Stimulated activated CD4-positive, alpha-beta T cell treated with anti-CD3 and anti-CD28 coated beads, Interleukin-2, amount 100 ng/mL, for 24 hours (primary cell): ENCODE measurements at places on chromosomes 1 and 21.

DNA sequence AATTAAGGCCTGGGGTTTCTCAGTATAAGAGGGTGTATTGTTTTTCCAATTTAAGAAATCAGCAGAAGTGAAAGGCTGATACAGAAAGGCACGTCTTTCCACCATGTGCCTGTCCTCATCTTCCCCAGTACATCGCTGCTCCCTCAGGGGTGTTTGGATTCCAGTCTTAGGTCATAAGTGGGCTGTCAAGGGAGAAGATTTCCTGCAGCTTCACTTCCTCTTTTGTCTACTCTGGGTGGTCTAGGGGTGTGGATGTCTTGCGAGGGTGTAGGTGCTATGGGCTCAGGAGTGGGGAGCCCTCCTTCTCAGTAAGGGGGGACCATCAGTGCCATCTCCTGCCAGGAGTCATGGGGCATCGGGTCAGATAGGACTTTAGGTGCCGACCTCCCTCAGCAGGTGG lies 999.8 kb upstream of the NCAM2 start:
- DNase-seq, result no peak

DNA sequence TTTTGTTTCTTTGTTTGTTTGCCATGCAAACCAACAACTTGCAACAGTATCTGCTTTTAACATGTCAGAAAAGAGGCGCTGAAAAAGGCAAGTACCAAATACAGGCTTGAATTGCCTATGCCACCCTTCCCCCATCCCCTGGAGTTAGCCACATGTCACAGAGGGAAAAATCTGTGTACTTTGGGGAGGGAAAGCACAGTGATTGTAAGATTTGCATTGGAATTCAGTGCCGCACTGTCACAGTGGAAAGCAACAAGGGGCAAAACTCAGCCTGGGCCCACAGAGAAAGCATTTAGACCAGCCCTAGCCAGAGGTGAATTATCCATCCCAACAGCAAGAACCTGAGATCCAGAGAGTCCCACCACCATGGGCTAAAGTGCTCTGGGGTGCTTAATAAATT lies 52.4 kb upstream of the ACADM start:
- DNase-seq, result no peak

- DNase-seq, result no peak
Observed at GRCh38 chr1:16131636-16132324, 24.1 kb downstream of the EPHA2 start.

- no peak for DNase-seq
Observed at GRCh38 chr1:97636941-97637340, 283.9 kb downstream of the DPYD start.

- DNase-seq, result no peak
Observed at GRCh38 chr1:168042362-168042761, 94.4 kb downstream of the GPR161 start.

DNA sequence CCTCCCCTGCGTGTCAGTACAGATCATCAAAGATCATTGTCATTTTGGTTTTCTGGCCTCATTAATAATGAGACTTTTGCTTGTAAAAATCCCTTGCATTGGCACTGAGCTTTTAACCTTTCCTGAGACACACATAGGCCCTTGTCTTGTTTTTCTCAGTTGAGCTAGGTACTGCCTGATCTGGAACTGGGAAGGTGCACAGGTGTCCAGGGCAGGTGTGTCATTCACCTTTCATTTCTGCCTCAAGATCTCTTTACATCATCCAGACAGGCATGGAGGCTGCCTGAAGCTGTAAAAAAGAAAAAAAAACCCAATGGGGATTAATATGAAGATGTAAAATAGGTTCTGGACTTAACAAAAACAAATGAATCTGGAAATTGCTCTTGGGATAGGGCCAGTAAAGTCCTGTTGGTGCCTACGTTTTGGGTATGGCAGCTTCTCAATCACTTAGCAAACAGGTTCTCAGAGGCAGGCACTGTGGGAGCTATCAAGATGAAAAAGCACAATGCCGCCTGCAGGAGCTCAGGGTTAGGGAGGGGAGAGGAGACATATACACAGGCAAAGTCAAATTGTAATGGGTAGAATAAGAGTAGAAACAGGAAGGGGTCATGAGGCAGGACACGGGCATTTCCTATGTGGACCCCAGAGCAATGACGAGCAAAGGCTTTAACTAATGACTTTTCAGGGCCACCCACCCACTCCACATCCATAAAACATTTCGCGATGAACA lies 1.0 kb upstream of the KCNC4 start:
- DNase-seq, result no peak

DNA sequence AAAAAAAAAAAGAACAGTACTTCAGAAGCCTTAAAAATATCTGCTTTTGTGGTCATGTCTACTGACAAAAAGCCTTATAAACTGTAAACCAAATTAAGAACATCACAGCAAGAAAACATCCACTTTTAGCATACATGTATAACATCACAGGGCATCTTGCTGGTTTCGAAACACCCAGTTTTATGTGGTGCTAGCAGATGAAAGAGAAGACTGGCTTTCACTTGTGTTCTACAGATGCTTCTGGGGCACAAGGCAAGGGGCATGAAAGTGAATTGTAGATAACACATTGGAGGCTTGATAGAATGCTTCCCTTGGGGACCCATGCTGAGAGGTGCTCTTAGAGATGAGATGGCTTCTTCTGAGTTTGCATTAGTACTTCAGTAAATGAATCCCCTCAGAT lies 543.7 kb upstream of the PKN2 start:
- no peak for DNase-seq

GRCh38 chr1:161044535-161044907 lies 1.3 kb downstream of the USF1 start:
- no peak for DNase-seq

- DNase-seq, result no peak
Observed at GRCh38 chr1:151867321-151867720, 13.8 kb upstream of the THEM5 start.

GRCh38 chr1:167077128-167077867 lies 12.9 kb downstream of the GPA33 start:
- DNase-seq, result no peak

- DNase-seq, result no peak
Observed at GRCh38 chr1:184028854-184029623, 8.5 kb downstream of the COLGALT2 start.

DNA sequence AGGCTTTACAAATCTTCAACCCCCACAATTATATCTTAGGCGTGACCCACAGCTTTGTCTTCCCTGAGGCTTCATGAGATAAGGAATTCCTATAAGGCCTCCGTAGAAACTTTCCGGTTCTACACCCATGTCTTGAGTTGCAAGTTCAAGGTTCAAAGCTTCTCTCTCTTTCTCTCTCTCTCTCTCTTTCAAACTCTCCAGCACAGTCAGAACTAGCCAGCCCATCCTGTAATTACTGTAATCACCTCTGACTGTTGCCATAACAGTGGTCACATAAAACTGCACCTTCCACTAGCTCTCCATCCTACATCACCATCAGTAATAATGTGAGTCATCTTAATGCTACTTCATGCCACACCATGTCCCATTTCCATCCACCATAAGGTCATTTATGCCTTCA lies 90.0 kb upstream of the NFASC start:
- no peak for DNase-seq

DNA sequence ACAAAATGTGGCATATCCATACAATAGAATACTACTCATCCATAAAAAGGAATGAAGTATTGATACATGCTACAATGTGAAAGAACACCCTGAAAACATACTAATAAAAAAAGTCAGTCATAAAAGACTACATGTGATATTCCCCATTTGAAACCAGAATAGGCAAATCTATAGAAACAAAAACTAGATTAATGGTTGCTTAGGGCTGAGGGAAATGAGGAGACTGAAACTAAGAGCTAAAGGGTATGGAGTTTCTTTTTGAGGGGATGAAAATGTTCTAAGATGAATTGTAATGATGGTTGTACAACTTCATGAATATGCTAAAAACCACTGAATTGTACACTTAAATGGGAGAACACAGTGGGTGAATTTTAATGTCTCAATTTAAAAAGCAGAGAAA lies 50.9 kb downstream of the ACBD6 start:
- no peak for DNase-seq

GRCh38 chr1:216387782-216388181 lies 35.5 kb downstream of the USH2A start:
- no peak for DNase-seq

- DNase-seq, result no peak
Observed at GRCh38 chr1:153292185-153292584, 20.6 kb downstream of the PGLYRP3 start.

GRCh38 chr1:75707191-75707590 lies 17.3 kb upstream of the ACADM start:
- no peak for DNase-seq
